NCI-H2107 (cell line): ENCODE measurements at places on chromosomes 7 and 10.

- no peak for DNase-seq
These were observed 29.9 kb upstream of the PBLD start for GRCh38 chr10:68362590-68362989.

DNA sequence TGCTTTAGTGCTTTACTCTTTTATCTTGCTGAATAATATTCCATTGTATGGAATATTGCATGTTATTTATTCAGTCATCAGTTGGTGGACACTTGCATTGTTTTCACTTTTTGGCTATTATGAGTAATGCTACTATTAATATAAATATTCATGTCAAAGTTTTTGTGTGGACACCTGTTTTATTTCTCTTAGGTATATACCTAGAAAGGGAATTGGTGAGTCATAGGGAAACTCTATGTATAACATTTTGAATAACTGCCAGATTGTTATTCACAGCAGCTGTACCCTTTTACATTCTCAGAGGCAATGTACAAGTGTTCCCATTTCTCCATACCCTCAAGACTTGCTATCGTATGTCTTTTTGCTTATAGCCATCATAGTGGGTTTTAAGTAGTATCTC, 268.7 kb downstream of the SEMA3A start:
- DNase-seq: no peak

DNA sequence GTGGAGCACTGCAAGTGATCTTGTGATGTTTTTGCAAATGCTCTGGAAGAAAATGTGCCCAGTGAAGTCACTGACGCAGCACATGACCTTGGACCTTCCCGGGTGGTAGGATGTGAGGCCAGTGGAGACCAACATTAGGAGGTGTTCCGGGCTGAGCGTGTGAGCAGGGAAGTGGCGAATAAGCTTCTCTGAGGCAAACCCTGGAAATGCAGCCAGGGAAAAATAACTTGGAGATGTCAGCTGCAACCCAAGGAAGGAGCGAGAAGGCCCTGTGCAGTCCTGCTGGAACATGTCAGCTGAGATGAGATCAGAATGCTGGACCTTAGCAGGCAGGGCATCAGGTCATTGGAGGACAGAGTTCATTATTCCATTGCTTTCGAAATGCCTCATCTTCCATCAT, 18.6 kb upstream of the SDK1 start:
- no peak for DNase-seq

- no peak for DNase-seq
These were observed 148.4 kb upstream of the PLPP4 start for GRCh38 chr10:120308589-120308988.

- no peak for DNase-seq
These were observed 25.0 kb upstream of the CALN1 start for GRCh38 chr7:72437061-72437585.

DNA sequence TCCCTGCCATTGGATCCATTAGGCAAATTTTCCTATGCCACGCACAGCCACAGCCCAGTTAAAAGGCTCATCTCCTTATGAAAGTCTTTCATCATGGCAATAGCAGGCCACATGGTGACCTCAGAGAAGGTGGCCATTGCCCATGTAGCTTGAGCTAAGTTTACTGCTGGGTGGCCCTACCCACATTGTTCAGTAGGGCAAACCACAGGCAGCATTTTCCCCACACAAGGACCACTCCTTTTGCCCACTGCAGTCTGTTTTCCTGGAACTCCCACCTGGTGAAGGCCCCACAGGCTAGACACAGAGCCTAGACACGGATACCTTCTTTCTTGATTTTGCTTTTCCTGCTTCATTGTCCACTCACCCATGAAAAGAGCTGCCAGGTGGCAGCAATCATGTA, 101.5 kb upstream of the NPVF start:
- DNase-seq: no peak

- no peak for DNase-seq
These were observed 164.4 kb upstream of the NAMPT start for GRCh38 chr7:106448992-106449859.

DNA sequence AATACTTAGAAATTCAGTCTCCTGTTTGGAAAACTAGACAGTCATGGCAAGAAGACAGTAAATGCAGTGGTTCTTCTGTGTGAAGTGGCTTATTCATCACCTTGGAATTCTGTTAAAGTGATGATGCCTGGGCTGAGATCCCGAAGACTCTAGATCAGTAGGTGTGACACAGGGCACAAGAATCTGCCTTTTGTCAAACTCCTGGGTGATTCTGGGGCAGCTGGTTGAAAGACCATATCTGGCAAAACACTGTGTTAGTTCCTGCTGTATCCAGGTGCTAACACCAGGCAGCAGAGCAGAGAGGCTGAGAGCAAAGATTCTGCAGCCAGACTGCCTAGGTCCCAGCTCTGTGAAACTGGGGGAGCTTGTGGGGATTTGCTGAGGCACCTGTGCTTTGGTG, 26.5 kb downstream of the MRC1 start:
- DNase-seq: no peak

DNA sequence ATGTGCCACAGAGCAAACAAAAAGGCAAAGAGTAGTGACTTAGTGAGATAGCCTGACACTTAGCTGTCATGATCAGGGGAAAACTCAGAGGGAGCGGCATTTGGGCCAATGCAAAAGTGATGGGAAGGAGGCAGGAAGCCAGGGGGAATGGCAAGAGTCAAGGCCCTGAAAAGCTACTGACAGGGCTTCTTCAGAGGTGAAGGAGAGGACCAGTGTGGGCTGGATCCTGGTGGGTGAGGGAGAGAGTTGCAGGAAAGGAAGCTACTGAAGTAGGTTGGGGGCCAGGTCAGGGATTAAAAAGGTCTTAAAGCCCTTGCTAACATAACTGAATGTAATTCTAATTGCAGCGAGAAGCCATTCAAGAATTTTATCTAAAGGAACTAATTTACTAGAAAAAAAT, 117.0 kb downstream of the AASS start:
- DNase-seq: no peak

DNA sequence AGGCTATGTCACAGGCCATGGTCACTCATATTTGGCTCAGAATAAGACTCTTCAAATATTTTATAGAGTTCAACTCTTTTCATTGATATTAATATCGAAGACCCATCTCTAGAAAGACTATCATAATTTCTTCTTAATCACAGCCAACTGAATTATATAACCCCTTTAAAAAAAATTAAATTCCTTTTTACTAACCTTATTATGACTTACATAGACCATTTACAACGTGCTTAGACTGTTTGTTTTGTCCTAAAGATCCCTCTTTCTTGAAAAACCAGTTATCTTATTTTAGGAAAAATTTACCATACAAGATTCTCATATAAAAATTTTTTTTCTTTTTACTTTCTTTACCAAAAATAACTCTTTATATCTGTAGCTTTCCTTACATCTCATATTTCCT, 10.2 kb upstream of the TMEM254 start:
- DNase-seq: no peak

GRCh38 chr7:113784316-113784715, 134.5 kb downstream of the PPP1R3A start:
- DNase-seq: no peak

- no peak for DNase-seq
These were observed 3.4 kb downstream of the IGFBP1 start for GRCh38 chr7:45891462-45892402.

DNA sequence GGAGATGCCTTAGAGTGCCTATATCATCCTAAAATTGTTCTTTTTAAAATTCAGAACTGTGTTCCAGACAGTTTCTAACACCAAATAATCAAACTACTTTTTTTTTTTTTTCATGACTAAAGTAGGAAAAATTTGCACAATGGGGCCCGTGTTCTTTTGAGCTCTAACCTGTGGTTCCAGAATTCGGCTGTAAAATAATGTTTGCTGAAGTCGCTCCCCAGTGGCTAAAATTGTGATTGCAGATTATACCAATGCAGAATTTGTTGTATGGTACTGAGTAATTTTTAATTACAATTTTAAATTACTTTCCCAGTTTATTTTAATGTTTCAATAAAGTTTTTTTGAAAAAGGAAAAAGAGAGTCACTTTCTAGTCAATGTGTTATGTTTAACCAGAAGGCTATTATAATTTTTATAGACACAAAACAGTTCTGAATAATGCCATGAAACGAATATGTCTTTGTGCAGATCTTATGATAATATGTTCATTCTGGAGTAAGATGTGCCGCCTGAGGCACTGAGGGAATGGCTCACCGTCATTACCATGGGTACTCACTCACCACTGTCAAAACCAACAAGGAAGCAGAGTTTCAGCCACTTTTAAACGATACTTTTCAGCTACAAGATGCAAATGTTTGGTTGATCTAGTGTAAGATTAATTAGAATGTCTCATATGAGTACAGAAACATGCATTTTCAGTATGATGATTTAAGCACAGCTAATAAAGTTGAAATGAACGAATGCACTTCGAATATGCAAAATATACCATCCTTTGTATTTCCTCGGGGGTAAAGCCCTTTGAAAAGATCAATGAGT, 173.6 kb downstream of the PRKCQ start:
- DNase-seq: no peak

GRCh38 chr10:29106287-29106686, 182.6 kb upstream of the LYZL1 start:
- no peak for DNase-seq

DNA sequence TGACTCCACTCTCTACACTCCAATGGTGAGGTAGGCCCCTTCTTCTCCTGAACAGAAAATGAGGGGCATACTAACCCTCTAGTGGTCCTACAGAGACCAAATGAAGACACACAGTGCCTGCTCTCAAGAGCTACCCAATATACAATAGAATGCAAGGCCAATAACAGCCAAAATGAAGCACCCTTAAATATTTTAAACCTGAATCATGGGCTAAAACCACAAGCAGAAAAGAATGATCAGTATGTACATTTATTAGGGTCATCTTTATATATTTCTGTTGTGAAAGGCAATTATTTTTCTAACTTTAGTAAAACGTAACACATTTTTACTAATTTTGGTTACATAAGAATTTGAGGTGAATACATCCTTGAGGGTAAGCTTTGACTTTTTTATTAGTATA, 49.9 kb upstream of the COL1A2 start:
- no peak for DNase-seq

GRCh38 chr7:151514461-151515275, 5.0 kb downstream of the RHEB start:
- DNase-seq: no peak

- DNase-seq: no peak
These were observed 597 bp downstream of the SND1 start for GRCh38 chr7:127652333-127653248.

- DNase-seq: no peak
These were observed 109.9 kb upstream of the TCERG1L start for GRCh38 chr10:131421381-131421780.

DNA sequence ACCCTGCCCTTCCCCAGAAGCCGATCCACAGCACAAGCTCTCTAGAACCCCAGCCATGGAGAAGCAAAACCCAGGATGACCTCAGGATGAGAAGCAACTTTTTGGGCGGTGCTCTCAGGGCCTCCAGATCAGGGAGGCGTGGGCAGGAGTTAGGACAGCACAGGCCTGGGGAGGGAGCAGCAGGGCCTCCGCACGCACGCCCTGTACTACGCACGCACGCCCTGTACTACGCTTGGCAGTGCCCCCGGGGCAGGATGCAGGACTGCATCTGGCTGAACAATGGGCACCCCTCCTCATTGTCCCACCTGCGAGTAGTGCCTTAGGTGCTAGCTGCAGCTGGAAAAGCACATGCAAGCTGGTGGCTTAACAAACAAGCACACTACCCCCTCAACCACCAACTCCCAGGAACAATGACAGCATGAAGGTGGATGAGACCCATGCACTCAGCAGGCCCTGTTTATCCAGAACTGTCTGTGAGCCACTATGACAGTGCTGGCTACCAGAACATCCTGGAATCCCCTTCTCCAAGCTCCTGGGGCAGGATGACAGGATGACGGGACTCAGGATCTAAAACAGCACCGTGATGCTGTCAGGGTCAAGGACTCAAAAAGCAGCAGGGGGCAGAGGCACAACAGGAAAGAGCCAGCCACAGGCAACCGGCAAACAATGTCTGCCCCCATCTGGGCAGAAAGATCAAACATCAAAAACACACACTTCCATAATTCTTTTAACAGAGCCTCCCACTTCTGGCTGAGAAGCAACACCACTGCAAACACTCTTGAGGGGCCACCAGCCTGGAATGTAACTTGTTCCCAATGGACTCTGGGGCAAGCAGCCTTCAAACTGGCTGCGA, 11.8 kb downstream of the PODXL start:
- DNase-seq: no peak

DNA sequence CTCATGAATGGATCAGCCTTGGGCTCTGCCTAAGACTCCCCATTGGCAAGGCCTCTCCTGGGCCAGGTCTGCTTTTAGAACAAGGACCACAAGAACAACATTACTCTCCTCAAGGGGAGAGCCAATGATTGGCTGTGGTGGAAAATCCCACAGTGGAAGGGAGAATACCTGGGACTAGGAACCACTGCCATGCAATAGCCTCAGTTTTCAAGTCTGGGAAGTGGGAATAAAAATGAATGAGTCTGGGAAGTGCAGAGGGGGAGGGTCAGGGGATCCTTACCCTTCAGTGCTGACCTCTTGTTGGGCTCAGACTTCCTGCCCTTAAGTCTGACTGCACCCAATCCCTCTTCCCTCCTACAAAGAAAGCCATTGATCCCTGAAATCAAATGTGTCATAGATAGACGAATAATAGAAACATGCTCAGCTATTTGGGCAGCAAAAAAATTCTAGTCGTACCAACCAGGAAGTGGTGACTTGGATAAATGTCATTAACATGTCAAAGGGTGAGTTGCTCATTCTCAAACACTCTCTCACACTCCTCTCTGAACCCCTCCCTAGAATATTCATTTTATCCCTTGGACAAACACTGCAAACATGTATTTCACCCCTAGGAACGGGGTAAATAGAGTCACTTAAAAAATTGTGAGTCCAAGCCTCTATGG, 123.6 kb downstream of the SH3PXD2A start:
- no peak for DNase-seq

- no peak for DNase-seq
These were observed 9.6 kb upstream of the VWC2 start for GRCh38 chr7:49763791-49764190.

GRCh38 chr10:96978621-96979154, 146.6 kb downstream of the LCOR start:
- DNase-seq: no peak

- DNase-seq: no peak
These were observed 56.6 kb downstream of the THSD7A start for GRCh38 chr7:11775401-11775800.

DNA sequence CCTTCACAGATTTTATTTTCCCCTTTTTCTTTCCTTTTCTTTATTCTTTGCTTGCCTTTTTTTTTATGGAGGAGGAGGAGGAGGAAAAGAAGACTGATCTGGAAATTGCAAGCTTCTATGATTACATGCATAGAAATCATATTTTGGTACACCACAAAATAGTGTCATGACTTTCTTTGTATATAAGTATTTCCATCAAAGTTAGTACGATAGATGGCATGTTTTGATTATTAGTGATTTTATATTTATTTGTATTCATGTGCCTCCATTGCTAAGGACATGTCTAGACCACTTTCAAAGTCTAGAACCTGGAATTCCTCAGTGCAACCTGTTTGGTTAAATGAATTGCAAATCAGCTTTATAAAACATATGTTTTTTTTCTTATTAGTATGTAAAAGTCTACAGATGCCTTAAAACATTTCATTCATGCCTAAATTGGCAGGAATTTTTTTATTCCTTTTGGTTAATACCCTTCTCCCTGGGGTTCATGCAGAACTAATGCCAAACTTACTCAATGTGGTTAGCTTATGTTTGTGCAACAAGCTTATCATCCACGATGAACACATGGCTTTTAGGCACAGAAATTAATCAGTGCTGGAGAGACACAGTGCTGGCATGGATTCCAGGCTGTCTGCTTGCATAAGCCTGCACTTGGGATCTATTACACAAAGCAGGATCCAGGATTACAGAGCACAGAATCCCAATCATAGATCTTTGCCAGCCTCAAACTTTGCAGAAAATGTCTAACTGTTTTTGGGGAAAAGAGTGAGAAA, 213.1 kb downstream of the CHRM2 start:
- DNase-seq: no peak
